ENCODE measurements at places on chromosomes 6 and 20. TPM values are rescaled to one million over a fixed set of nuclear protein-coding genes. Genes with fewer than 3 reads are reported as not detected.

PRR18 gene
- not detected for total RNA-seq

PRRT1 gene
- total RNA-seq, result 1.1 TPM

GRCh38 chr20:50449738-50450492, 60.3 kb upstream of the PTPN1 start:
- H3K4me3 ChIP-seq, result no peak overlapping the region
- no peak for DNase-seq
- no peaks in the 10 kb centered on the region for H3K27me3 ChIP-seq
- H3K27ac ChIP-seq, result peak overlapping the region; percentile 89
- no peaks in the 10 kb centered on the region for H3K36me3 ChIP-seq
- no peaks in the 10 kb centered on the region for H3K4me1 ChIP-seq

DNA sequence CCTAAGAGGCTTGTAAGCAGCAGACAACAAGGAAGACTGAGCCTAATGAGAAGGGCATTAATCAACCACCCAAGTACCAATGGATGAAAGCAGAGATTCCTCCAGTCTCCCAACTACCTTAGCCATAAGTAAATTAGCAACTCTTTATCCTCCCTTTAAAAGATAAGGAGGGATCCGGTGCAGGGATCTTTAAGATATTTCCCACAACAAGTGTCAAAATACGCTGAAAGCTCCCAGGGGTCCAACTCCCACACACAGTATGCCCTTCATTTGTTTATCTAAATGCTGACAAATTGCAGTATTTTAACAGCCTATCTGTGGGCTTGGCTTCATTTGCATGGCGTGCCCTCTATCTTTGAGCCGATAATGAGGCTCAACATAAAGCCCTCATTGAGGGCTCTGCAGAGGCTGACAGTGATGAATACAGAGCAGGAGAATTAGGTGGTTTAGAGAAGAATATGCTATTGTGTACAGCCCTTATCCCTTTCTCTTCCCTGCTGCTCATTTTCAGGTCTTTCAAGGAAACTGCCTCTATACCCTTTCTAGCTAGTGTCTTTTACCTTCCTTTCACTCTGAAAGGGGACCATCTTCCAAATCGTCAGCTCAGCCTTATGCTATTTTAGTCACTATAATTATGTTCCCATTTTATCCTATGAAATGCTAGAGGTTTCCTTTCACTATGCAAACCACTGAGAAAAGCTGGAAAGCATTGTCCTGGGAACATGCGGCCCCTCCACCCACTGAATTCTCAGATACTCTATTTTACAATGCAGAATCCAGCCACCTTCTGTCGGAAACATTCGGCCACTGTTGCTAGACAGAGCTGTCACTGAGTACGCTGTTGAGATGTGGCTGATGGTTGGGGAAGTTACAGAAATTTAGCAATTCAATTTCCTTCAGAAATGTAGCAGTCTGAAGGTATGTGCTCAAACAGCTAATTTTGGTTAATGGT, 575.2 kb upstream of the JAG1 start:
- H3K4me1 ChIP-seq, result peaks cover 7% of the 10 kb centered on the region
- no peaks in the 10 kb centered on the region for H3K27me3 ChIP-seq
- H3K36me3 ChIP-seq, result no peaks in the 10 kb centered on the region
- H3K27ac ChIP-seq, result no peak overlapping the region

GRCh38 chr20:46552460-46553420, 2.3 kb upstream of the OCSTAMP start:
- no peaks in the 10 kb centered on the region for H3K36me3 ChIP-seq
- H3K4me3 ChIP-seq, result no peak overlapping the region
- no peaks in the 10 kb centered on the region for H3K4me1 ChIP-seq
- no peak for DNase-seq
- no peaks in the 10 kb centered on the region for H3K27me3 ChIP-seq

- H3K36me3 ChIP-seq, result no peaks in the 10 kb centered on the region
- no peak overlapping the region for H3K4me3 ChIP-seq
- DNase-seq, result no peak
- no peaks in the 10 kb centered on the region for H3K4me1 ChIP-seq
These were observed 97.9 kb downstream of the ZDHHC14 start for GRCh38 chr6:157478926-157479325.

PLAGL1 gene
- 6.8 TPM for total RNA-seq

SLC24A3 gene
- 1.4 TPM for total RNA-seq

GRCh38 chr6:154113392-154113791, 74.4 kb downstream of the OPRM1 start:
- no peak for DNase-seq
- no peak overlapping the region for H3K4me3 ChIP-seq

MATN4 gene
- total RNA-seq, result not detected

- H3K27ac ChIP-seq, result no peak overlapping the region
- no peak overlapping the region for H3K4me3 ChIP-seq
- H3K4me1 ChIP-seq, result no peaks in the 10 kb centered on the region
- peaks cover 69% of the 10 kb centered on the region for H3K36me3 ChIP-seq
These were observed 9.7 kb downstream of the NOL7 start for GRCh38 chr6:13624871-13625288.

TSBP1 gene
- not detected for total RNA-seq

- no peak overlapping the region for H3K4me3 ChIP-seq
- no peaks in the 10 kb centered on the region for H3K36me3 ChIP-seq
- no peaks in the 10 kb centered on the region for H3K4me1 ChIP-seq
- H3K27me3 ChIP-seq, result no peaks in the 10 kb centered on the region
- DNase-seq, result no peak
- H3K27ac ChIP-seq, result no peak overlapping the region
These were observed 262.3 kb downstream of the TBC1D7 start for GRCh38 chr6:13066050-13066449.

GRCh38 chr6:13336553-13336952, 8.2 kb upstream of the TBC1D7 start:
- H3K27ac ChIP-seq, result no peak overlapping the region
- no peaks in the 10 kb centered on the region for H3K36me3 ChIP-seq
- no peaks in the 10 kb centered on the region for H3K27me3 ChIP-seq
- DNase-seq, result no peak
- H3K4me3 ChIP-seq, result no peak overlapping the region

All from right atrium auricular region (tissue), 2 donors.